Kidney epithelial cell (primary cell): ENCODE measurements at places on chromosomes 2 and 18.

DNA sequence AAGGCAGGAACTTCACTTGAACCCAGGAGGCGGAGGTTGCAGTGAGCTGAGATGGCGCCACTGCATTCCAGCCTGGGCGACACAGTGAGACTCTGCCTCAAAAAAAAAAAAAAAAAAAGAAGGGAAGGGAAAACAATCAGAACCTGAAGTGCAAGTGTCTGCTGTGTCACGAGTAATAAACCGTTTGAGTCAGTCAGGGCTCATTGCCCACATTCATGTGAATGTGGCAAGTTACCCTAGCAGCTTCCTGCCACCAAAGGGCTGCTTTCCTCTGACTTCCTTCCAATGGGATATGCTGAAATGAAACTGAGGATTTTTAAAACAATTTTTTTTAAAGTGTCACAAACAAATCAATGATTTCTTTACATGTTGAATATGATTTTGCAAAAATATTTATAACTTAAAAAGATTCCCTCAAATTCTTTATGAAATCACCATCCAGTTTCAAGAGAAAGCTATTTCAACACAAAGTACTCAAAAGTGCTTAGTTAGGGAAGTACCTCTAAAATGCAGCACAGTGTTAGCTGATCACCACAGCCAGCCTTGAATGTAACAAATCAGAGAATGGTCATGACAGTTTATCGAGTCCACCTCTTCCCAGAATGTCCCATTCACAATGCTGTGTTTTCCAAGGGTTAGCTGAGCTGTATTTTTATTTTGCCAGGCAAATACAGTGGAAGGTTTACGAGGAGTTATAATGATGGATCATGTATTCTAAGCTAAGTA, 36.4 kb downstream of the WDSUB1 start:
- DNase-seq: peak; percentile 90

DNA sequence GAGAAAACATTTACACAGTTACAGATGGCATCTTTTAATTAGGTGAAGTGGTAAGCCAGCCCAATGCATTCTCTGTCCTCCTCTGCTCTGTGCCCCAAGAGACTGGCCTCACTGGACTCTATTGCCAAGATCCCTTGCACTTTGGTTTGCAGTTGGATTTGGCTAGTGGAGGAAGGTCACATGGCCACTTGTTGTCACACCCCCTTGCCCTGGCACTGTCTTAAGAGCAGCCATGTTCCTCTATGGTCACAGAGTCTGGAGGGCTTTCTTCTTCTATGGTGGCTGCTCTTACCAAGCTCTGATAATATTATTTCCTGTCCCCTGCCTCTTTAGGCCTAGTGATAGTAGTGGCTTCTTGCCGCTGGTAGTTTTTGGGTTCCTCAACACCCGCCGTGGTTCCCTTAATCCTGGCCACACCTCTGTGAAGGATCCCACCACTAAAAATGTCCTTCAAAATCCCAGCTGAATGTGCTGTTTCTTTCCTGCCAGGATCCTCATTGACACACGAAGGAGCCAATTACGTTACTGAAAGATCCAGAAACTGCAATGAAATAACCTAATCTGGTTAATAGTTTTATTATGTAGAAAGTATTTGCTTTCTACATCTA, 111.1 kb downstream of the CDC42EP3 start:
- no peak for DNase-seq

GRCh38 chr2:125455110-125455509, 1200.8 kb upstream of the GYPC start:
- no peak for DNase-seq

DNA sequence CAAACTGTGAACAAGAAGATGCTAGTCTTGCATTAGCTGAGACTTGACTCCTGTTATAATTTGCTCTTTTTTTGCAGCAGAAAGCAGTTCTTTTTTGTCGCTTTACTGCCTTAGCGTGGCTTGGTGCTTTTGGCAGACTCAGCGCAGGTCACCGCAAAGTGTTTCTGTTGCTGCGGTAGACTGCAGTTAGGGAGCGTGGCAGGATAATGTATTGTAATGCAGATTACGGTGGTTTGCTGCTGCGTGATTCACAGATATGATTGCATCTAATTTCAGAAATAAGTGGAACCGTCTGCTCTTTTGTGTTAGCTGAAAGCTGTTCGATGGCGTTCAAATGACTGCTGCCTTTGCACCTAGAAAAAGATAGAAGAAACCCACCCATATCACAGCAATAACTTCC, 131.6 kb upstream of the SATB2 start:
- no peak for DNase-seq

DNA sequence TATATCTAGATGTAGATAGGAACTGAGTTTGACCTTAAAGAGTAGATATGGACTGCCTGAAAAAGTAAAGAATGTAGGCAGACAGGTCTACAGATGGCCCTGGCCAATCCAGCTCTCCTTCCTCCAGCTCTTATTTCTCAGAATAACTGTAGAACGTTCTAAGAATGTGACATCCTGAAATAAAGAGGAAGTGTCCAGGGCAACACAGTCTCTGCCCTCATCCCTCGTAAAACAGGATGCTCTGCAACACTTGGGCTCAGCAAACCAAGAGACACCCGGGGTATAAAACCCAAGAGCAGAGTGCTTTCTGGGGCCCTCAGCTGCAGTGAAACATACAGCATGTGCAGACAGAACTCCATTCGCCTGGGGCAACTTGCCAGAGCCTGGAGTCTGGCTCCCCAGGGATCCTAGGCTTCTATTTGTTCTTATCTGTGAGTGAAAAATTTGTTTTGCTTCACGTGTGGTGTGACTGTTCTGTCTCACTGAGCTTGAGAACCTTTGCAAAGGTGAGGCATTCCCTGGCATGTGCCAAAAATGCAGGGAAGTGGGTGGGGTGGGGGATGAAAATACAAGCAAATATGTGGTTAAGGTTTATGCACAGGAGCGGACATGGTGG, 401.0 kb downstream of the SETBP1 start:
- no peak for DNase-seq

GRCh38 chr2:202337151-202337550, 39.0 kb upstream of the BMPR2 start:
- DNase-seq: no peak

DNA sequence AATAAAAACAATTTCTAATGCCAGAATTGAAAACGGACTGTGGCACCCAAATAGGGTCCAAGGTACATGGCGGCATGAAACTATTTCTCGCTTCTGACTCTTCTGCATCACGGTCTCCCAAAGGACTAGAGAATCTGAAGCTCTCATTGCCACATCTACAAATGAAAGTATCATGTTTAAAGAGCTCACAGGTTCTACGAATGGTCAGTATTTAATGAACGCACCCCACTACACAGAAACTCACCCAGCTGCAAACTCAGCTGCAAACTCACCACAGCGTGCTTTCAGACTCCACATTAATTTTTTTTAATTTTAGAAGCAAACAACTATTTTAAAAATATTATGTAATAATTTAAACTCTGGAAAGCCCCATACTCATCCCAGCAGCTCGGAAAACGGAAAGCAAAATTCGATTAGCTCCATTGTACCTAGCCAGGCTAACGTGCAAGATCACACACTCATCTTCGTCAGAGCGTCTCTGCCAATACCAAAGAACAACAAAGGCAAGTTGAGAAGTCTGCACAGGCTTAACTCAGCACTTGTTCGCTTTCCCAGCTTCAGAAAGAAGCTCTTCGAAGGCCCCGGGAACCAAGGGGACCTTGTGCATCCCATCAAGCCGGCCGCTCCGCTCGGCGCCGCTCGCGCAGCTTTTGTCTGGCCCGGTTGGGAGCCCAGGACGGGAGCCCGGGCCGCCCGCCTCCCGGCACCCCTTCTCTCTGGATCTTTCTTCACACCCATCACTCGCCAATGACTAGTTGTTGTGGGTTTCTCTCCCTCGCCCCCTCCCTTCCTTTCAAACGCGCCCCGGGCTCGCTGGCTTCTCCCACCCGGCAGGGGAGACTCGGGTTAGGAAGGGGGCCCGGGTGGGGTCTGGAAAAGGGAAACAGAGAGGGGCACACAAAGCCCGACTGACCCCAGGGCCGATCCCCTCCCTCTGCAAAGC, 785 bp downstream of the CLASP1 start:
- no peak for DNase-seq

DNA sequence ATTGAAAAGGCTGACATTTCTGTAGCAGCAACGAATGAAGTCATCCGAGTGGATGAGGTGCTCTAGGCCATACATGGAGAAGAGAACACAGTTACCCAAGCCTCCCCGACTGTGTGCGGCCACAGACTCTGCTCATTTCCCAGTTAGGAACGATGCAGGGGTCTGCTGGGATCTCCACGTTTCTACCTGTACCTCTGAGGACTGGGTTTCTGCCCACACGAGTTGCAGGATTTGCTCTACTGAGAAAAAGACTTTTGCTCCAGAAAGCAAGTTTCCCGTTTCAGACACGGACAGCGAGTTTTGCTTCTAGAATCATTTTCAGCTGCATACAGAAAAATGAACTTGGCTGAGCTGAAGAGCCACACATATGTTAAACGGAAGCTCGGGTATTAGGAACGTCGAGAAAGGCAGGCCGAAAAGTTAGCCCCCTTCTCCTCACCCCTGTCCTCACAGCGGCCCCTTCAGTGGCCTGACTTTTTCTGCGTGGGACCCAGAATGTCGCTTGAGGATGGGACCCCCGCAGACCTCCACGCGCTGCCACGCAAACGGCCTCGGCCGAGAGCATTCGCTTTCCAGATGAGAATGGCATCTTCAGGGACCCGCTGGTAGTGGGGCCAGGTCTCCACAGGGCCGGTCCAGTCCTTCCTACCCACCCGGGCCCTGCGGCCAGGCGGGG, 582 bp upstream of the RAB31 start:
- no peak for DNase-seq

DNA sequence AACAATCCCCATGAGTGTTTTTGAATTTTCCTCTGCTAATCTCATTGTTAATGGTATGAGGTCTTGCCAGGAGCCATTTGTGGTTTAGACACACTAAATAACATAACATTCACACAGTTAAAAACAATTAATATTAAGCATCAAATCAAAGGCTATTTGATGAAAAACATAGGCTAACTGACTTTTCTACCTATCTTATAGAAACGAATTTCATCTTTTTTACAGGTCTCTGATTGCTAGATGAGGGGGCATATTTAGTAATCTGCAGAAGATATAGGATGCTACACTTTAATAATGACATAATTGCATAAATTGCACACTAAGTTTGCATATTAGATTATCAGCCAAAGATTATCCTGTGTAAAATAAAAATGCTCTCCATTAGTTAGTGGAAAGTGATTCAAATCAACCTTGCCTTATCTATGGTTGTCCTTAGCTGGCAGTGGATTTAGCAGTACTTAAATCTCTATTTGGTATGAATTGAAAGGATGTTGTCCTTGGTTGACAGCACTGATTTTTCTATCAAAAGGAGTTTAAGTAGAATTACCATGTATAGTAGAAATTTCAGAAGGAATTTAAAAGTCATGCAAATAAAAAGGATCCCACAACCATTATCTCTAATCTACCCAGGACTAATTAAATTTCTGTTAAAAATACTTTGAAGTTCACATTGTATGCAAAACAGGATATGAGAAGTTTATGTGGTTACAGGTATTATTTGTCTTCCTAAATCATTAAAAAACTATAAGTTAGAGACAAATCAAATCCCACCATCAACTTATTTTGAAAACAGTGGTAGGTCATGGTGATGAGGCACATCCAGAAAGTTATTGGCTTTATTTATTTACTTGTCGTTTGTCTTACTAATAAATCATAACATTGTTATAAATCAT, 50.6 kb upstream of the SPAG16 start:
- no peak for DNase-seq
